ENCODE measurements at places on chromosomes 12 and 14.

- no peak for DNase-seq
Measured at GRCh38 chr12:77817276-77817675, 13.4 kb upstream of the NAV3 start.

DNA sequence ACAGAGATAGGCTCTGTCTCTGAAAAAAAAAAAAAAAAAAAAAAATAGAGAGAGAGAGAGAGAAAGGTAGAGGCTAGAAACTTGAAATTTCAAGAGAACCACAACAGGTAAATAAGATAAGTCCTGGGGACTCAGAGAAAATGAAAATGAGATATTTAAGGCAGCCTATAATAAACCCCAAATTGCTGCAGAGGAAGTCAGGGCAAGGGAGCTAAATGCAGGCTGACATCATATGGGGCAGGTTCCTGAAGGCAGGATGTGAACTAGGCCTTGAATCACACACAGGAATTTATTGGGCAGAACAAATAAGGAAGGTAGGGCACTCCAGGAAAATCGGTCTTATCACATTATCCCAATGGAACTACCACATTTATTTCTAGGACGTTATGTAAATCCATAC is 54.9 kb upstream of the NUDT4 start:
- DNase-seq: peak; percentile 37

DNA sequence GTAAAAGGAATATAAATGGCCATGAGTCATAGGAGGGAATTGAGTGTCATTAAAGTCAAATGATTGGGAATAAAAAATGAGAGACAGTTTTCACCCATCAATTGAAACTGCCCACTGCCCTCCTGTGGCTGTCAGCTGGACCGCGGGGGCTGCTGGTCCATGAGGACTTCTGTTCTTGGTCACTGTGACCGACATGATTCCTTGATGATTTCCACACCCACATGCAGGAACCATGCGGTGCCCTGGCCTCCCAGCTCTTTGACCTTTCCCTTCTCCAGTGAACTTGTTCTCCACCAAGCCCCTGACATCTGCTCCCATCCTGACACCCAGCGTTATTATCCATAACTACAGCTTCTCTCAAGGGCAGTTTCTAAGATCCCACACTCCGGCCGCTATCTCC is 48.4 kb downstream of the C12orf75 start:
- DNase-seq: no peak

DNA sequence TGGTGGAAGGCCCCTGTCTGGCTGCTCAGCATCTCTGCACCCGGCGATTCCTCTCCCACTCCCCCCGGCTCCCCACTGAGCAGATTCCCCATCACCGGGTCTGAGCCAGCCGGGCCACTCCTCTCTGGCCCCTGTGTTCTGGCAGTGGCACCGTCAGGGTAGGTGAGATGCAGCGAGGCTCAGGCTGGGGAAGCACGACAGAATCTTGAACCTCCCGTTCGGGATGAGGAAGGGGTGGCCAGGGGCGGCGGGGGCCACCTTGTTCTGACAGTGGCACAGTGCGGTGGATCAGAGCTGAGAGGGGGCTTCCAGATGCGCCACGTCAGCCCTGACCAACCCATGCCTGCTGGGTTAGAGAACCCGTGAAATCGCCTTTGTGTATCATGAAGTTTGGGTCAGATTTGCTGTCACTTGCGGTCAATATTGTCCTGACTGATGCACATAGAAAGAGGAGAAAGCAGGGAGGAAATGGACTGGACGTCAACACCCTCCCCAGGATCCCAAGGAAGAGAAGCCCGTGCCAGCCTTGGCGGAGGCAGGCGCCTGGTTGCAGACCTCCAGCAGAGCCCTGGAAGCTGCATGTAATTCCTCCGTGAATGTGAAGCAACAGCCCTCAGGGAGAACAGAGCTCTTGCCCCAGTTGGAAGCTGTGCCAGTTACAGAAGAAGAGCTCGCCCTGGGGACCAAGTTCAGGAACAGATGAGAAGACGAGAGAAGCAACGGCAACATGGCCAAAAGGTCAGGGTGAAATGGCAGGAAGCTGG is 137.1 kb upstream of the SFSWAP start:
- no peak for DNase-seq

DNA sequence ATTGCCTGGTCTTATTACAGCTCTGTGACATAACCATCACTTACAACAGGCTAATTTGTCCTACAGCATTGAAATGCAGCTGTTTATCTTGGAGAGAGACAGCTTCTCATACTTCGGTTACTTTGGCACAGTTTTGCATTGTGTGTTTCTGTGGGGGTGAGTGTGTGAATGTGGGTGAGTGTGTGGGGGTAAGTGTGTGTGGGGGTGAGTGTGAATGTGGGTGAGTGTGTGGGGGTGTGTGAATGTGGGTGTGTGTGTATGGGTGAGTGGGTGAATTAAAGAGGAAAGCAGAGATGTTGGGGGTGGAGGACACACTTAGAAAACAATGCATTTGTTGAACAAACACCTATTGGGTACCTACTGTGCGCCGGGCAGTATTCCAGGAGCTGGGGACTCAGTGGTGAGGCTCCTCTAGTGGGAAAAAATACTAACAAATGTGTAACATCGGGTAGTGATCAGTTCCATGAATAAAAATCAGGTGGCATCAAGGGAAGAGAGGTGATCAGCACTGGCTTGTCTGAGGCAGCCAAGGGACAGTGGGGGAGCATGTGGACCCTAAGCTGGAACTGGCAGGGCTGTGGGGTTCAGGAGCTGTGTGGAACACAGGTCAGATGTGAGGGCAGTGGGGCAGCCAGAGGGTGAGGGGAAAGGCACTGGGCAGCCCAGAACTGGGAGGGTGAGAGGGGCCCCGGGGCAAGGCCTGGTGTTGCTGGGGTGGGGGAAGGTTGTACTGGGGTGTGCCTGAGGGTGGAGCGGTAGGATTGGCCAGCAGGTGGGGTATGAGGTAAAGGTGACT is 44.1 kb upstream of the AMN start:
- DNase-seq: no peak

GRCh38 chr12:64459394-64459891 is 7.5 kb downstream of the TBK1 start:
- no peak for DNase-seq

GRCh38 chr14:63647696-63648410 is 6.2 kb upstream of the WDR89 start:
- DNase-seq: no peak

GRCh38 chr12:76471579-76471978 is 88.0 kb downstream of the OSBPL8 start:
- DNase-seq: peak; percentile 11

- no peak for DNase-seq
Measured at GRCh38 chr12:62116986-62117385, 143.2 kb upstream of the USP15 start.

DNA sequence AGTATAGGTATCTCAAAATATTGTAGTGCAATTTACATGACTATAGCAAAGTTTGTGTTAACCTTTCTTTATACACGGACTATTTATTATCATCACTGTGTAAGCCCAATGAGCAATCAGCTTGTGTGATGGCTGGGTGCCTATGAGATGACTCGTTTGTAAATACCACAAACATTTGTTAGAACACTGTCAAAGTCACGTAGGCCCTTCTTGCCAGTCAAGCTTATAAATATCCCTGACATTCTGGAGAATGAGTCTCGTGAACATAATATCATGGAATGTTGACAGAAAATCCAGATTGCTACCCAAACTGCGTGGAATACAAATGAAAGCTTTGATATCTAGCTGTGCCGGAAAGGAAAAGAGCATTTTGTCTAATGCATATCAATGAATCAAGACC is 648.3 kb upstream of the MDGA2 start:
- peak; percentile 1 for DNase-seq

GRCh38 chr12:21305661-21306060 is 29.1 kb downstream of the SLCO1A2 start:
- DNase-seq: no peak

GRCh38 chr14:22233377-22233776 is 355.6 kb downstream of the DAD1 start:
- no peak for DNase-seq

DNA sequence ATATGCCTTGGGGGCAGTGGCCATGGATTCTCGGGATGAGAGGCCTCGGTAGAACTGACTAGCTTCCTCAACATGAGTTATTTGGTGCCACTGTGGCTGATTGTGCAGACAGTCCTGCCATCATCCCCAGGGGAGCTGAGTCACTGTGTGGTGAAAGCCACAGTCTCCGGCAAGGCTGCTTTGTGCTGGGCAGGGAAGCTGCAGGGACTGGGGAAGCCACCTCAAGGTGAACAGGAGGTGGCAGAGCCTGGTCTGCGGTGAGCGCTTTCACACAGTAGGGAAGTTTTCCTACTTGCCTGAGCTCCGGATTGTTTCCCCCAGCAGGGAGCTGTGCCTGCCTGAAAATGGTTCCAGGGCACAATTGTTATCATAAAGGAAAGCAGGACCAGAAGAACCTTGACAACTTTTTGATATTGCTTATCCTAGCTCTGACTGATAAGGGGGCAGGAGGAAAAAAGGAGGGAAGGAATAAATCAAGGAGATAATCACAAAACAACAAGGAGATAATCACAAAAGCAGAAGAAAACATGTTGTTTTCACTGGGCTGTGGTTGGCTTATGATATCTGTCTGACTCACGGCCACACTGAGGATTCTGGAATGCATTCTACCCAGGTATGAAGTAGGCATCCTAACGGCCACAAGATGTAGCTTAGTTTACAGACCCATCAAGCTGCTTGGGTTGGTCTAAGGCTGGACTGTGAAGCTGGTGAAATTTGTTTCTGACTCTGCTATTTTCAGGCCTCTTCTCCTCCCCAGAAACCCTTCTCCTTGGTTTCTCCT is 32.2 kb upstream of the GNG2 start:
- peak; percentile 64 for DNase-seq

DNA sequence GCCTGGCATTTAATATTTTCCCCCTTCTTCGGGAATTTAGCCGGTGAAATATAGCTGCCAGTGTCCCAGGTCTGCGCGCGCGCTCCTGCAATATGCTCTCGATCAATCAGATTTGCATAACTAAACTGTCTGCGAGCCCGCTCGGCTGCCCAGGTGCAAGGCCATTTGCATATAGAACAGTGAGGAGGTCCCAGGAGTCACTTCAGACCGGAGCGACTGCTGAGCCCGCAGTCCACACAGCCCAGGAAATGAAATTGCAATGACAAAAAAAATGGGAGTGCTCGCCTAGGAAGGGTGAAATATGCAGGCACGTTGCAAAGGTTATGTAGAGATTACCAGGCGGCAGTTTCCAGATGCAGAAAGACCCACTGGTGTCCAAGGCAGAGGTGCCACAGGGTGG is 228.5 kb downstream of the VRK1 start:
- no peak for DNase-seq

DNA sequence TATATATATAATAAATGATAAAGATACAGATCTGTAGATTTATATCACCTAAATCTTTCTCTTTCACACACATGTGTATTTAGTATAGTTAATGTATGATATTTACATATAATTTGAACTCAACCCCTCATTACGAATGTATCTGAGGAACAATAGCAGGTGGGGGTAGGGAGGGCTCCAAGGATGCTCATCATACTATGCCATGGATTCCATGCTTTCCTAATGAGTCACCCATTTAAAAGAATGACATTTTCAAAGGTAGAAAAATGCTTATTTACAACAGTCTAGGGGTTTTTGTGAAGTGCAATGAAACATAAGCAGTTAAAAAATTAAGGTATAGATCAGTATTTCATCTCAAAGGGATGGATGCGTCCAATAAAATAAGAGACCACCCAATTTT is 181.6 kb downstream of the SOX5 start:
- DNase-seq: no peak

DNA sequence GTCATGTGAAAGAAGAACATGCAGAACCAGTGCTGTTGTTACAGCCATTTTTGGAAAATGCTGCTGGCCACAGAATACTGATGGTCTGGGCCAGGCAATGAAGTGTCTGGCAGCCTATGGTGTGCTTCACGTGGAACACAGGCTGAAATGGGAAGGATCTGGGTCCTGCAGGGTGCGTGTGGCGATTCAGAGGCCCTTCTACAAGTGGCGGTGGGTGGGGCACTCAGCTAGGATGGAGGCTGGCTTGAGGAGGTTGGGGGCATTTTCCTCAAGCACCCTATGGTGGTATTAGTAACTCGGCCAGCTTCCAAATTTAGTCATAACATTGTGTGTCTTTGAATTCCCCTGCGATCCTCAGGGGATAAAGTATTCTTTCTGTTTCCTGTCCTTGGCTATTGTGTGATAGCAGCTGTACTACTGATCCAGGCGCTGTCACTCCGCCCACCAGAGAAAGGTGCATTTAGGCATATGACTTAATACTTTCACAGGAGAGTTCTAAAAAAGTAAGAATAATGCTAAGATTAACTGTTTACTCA is 9.2 kb upstream of the RAD52 start:
- peak; percentile 16 for DNase-seq

DNA sequence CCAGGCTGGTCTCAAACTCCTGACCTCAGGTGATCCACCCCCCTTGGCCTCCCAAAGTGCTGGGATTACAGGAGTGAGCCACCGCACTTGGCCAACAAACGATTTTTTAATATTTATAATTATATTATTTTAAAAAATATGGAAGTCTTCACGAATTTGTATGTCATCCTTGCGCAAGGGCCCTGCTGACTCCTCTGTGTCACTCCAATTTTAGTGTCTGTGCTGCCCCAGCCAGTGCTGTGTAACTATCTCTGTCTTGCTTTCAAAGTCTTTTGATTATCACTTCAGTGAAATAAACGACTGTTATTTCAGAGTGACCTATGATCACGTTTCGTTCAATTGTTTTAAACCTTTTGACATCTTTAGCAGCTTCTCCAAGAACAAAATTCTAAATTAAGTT is 13.1 kb upstream of the MMP17 start:
- DNase-seq: no peak

- DNase-seq: no peak
Measured at GRCh38 chr12:132415327-132416120, 74.4 kb upstream of the FBRSL1 start.

- DNase-seq: peak; percentile 74
Measured at GRCh38 chr12:65891219-65891618, 66.9 kb downstream of the HMGA2 start.

DNA sequence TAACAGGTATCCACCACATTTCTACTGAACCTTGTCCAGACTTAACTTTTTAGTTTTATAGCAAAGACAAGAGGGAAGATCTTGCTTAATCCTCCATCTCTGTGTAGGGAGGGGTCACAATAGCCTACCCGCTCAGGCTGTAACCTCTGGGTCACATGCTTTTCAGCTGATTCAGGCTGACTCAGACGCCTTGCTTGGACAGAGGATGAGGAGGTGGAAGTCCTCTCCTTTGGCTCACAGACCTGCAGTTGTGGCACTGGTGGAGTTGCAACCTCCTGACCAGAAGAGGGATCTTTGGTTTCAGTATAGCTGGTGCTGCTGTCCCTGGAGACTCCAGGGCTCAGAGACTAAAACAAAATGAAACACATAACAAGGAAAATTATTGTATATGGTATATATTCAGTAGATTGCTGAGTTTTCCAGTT is 16.2 kb downstream of the ACIN1 start:
- peak; percentile 86 for DNase-seq

GRCh38 chr12:32612658-32613614 is 66.2 kb upstream of the DNM1L start:
- no peak for DNase-seq

DNA sequence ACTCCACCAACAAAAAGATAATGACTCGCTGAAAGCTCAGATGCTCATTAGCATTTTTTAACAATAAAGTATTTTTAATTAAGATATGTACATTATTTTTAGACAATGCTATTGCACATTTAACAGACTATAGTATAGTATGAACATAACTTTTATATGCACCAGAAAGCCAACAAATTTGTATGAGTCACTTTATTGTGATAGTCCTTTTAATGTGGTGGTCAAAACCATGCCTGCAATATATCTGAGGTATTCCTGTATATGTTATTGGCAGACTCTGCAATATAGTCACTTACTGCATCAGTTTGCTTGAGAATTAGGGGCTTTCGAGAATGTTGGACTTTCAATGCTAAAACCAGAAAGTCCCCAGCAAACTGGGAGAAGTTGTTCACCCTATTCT is 51.7 kb upstream of the CCDC196 start:
- no peak for DNase-seq
